Activated T-helper 2 cell treated with anti-CD3 and anti-CD28 coated beads, Interferon-gamma antibody, Interleukin-2, Interleukin-4, amounts not matched to agents 10 μg/mL and 5 μg/mL and 100 μg/mL, durations not matched to agents 14 hours and 24 hours and 36 hours (primary cell): ENCODE measurements at places on chromosomes 2 and 18.

GRCh38 chr2:219570194-219570923 lies 980 bp downstream of the OBSL1 start:
- H3K27me3 ChIP-seq: peaks cover 31% of the 10 kb centered on the region
- H3K4me3 ChIP-seq: no peak overlapping the region
- H3K36me3 ChIP-seq: no peaks in the 10 kb centered on the region
- no peak overlapping the region for H3K27ac ChIP-seq

DNA sequence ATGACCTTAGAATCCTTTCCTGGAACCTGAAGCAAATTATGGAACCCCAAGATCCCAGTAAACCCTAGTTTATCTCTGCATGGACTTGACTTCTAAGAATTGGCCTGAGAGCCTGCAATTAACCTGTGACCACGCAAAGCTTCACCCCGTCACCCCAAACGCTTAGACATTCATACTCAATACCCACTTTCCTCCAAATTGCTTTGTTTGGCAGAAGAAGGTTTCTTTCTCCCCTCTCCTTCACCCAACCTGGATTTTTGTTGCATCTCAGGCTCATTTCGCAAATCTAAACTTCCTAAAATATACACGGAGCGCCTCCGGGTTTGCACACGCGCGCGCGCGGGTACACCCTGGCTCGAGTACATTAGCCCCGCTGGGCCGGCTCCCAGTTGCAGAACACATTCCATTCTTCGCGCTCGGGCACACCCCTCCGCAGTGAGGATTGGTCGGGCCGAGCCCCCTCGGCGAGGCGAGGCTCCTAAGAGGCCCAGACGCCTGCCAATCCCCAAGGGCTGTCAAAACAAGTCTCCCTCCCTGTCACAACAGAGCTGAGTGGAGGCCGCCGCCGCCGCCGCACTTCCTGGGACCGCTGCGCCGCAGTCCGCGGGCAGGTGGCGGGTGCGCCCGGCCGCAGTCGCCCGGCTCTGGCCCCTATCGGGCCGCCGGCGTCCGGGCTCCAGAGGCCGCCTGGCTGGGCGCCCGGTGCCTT lies at the start of gene PLCL1:
Gene PLCL1 (plus strand): TSS at position 545 of the 709 bp plus-strand sequence.
- peaks cover 26% of the 10 kb centered on the region for H3K27me3 ChIP-seq
- peak within 1 kb of the TSS; percentile 92 for H3K4me3 ChIP-seq
- DNase-seq: peak; percentile 90
- peaks cover 42% of the 10 kb centered on the region for H3K4me1 ChIP-seq
- peak within 1 kb of the TSS; percentile 50 for H3K27ac ChIP-seq

GRCh38 chr18:13412901-13413300 lies 194.3 kb downstream of the LDLRAD4 start:
- peaks cover 16% of the 10 kb centered on the region for H3K36me3 ChIP-seq
- no peaks in the 10 kb centered on the region for H3K27me3 ChIP-seq
- peaks cover 8% of the 10 kb centered on the region for H3K4me1 ChIP-seq
- DNase-seq: no peak
- H3K4me3 ChIP-seq: no peak overlapping the region
- no peak overlapping the region for H3K27ac ChIP-seq

DNA sequence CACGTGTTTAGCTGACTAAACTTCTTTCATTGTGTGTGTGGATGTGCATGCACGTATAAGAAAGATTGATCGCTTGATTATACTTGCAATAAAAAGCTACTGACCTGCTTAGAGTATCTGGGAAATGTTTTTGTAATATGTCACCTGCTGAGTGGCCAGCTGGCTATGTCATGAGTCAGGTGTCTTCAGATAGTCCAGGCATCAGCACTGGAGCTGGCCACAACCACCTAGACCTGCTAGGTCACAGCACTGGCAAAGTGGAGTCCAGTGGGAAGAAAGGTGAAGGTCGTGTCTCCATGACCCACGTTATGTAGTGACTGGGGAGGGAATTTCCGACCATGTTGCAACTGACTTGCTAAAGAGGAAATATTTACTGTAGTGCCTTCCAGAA lies 147.0 kb downstream of the ESCO1 start:
- no peak for DNase-seq
- peaks cover 8% of the 10 kb centered on the region for H3K27me3 ChIP-seq
- peaks cover 2% of the 10 kb centered on the region for H3K4me1 ChIP-seq
- no peak overlapping the region for H3K27ac ChIP-seq

DNA sequence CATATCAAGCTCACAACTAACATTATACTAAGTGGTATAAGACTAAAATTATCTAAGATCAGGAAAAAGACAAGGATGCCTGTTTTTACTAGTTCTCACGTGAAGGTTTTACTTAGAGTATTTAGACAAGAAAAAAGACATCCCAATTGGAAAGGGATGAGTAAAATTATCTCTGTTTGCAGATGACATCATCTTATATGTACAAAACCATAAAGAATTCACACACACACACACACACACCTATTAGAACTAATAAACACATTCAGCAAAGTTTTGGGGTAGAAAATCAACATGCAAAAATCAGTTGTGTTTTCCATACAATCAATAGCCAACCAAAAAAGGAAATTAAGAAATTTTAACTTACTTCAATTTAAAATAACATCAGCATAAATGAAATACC lies 35.9 kb upstream of the RGPD4 start:
- H3K27me3 ChIP-seq: no peaks in the 10 kb centered on the region
- H3K4me1 ChIP-seq: no peaks in the 10 kb centered on the region
- H3K4me3 ChIP-seq: no peak overlapping the region
- no peaks in the 10 kb centered on the region for H3K36me3 ChIP-seq
- no peak for DNase-seq
- no peak overlapping the region for H3K27ac ChIP-seq
